Brain (organoid and tissue), 16 donors: ENCODE measurements at places on chromosomes 2 and 18.

GRCh38 chr18:2028986-2029385, 542.3 kb downstream of the METTL4 start:
- no peak for DNase-seq

GRCh38 chr2:224861266-224861665, 145.1 kb upstream of the CCDC195 start:
- DNase-seq: no peak

GRCh38 chr18:36155851-36156757, 26.4 kb downstream of the ELP2 start:
- DNase-seq: no peak

GRCh38 chr2:239602290-239603282, 201.8 kb upstream of the HDAC4 start:
- no peak for DNase-seq

DNA sequence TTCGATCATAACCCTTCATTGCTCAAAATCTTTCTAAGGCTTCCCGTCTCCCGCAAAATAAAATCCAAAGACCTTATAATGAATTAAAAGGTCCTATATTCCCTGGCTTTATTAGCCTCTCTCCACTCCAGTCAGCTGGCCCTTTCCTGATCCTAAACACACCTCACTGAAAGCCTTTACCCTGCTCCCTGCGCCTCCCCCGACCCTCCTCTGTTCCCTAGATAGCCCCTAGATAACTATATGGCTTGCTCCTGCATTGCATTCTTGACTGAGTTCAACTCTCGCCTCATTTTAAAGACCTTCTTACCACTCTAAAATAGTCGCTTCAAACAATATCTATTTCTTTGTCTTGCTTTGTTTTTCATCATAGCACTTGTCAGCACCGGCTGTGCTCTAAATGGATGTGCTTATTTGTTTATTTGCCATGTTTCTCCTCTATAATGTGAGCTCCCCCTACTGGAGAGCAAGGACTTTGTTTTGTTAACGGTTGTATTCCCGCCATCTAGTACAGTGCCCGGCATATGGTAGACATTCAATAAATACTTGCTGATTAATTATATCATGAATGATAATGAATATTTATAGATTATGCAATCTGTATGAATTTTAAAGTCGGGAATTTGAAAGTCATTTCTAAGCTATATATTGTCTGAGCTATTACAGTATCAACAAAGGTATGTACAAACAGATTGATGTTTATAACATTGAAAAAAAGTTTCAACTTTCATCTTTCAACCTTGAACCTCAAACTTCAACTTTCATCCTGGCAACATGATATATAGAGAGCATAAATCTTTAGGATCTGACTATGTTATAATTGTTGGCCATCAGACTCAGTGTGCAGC, 32.4 kb upstream of the VIT start:
- peak; percentile 46 for DNase-seq

- no peak for DNase-seq
Observed at GRCh38 chr2:156306821-156307220, 25.7 kb downstream of the NR4A2 start.

GRCh38 chr18:32373505-32373904, 97.2 kb downstream of the GAREM1 start:
- DNase-seq: no peak

GRCh38 chr18:3444296-3444695, 5.7 kb upstream of the TGIF1 start:
- DNase-seq: no peak

DNA sequence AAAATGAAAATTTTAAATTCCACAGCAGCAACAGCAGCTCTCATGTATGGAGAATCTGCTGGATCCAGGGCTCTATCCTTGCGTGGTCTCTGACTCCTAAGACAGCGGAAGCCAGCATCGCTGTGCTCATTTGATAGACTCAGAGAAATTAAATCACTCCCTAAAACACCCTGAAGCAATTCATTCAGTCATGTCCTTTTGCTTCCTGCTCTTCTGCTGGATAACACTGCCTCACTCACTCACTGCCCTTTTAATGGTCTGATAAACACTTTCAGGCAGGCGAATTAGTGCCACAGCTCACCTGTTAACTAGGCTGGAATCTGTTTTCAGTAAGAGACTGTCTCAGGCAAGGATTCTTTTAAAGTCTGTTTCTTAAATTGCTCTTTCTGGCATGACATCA, 10.0 kb downstream of the WIPF1 start:
- peak; percentile 38 for DNase-seq

- no peak for DNase-seq
Observed at GRCh38 chr2:85830645-85831044, 58.1 kb downstream of the ST3GAL5 start.

DNA sequence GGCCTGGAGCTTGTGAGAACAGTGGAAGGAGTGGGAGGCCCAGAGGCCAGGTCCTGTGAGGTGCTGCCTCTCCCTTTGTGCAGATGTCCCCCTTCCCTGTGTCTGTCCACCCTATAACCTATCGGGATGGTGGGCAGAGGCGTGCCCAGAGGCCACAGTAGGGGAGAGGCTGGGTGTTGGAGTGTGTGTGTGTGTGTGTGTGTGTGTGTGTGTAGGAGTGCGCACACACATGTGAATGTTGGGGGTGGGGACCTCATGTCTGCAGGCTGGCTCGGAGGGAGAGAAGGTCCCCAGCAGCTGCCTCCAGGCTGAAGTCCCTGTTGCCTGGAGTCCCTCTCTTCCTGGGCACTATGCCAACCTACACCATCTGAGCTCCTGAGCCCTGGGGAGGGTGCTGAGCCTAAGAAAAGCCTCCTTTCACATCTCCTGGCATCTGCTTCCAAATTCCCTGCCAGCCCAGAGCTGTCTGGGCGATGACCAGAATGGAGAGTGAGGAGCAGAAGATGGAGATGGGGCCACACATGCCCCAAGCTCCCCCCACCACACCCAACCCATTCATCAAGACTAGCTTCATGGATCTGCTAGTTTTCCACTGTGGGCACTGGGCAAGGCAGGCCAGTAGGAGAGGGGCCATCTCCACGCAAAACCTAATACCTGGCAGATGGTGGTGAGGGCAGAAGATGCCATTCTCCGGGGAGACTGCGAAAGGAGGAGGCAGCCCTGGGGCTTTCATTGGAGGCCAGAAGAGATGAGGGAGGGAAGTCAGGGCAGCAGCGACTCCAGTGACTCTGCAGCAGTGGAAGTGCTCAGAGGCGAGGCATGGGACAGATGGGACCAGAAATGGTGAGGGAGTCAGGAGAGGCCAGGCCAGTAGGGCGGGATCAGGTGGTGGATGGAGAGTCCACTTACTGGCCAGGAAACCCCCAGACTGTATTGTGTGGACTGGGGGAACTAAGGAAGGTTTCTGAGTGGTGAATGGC, 20.3 kb downstream of the KCNK3 start:
- DNase-seq: peak; percentile 83

DNA sequence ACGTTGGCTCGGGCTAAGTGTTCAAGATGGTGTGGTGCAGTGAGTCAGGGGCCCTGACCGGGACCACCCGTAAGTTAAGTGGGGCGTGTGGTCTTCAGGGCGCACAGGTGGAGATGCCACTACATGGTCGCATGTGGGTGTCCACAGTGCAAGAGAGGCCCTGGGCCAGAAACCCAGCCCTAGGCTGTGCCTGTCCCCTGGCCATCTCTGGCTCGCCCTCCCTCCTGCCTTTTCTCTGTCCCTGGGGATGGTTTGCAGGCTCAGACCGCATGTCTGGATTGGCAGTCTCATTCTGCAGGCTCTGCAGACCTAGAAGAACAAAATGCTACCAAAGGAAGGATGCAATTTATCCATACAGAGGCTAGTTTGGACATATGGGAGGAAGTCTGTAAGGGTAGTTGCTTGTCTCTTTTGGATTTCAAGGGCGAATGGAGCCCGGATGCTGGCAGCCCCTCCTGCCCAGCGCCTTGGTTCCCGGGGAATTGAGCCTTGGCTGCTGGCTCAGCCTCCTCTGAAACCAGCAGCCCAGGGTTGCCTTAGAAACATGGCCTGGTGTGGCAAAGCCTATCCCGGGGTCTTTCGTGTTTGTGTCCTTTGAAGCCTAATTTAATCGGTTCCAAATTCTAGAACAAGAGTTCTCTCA, 417.5 kb upstream of the HS6ST1 start:
- DNase-seq: no peak

DNA sequence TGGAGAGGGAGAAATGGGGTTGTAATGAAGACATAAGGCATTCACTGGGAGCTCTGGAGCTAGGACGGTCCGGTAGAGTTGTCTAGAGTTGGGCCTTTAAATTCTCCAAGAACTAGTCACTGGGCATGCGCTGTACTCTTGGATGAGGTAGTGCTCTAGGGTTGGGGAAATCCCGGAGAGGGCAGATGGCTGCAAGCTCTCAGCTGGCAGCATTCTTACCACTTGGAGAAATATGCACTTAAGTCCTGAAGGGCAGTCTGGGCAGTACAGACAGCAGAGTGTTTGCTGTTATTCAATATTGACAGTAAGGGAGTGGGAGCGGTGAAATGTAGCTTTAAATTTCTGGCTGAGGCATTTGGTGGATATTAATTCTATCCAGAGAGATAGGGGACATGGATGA, 214.6 kb downstream of the RDH14 start:
- DNase-seq: no peak
